ENCODE measurements at places on chromosomes 2 and 18.

- DNase-seq = no peak
These were observed 562.2 kb upstream of the VWC2L start for GRCh38 chr2:213848631-213849030.

GRCh38 chr2:121205321-121205942, 79.6 kb downstream of the TFCP2L1 start:
- DNase-seq = no peak

GRCh38 chr18:80041424-80041823, 7.2 kb downstream of the RBFA start:
- no peak for DNase-seq

DNA sequence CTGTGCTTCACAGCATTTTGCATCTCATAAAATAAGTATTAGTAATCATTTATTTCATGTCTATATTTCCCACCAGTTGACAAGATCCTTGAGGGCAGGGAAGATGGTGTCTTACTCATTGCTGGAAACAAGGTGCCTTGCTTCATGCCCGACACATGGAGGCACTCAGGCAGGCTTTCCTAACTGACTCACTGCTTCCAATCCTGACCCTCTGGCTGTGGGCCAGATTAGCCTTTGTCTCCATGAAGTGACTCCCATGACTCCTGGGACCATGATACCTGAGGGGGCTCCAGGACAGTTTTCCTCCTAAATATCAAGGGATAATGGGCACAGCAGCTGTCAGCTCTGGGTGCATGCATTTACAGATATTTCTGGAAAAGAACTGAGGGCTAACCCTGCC, 275.1 kb downstream of the AGPS start:
- no peak for DNase-seq

DNA sequence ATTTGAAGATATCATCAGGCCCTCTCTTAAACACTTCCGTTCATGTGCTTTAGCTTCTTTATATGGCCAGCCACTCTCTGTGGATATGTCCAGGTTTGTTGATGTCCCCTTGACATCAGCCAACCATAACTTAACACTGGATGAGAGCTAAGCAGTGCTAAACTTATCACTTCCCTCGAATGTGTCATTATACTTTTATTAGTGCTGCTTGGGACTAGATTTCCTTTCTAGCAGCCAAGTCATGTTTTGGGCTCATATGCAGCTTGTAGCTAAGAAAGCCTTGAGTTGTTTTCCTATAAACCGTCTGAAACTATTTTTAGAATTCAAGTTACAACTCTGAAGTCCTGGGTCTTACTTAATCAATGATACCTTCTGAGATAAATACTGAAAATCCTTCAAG, 144.8 kb upstream of the TNP1 start:
- no peak for DNase-seq

Measured in CD8-positive, alpha-beta T cell (primary cell).